ENCODE measurements at places on chromosomes 2 and 18. TPM values are rescaled to one million over a fixed set of nuclear protein-coding genes. Genes with fewer than 3 reads are reported as not detected.

TOGARAM2 gene
- total RNA-seq, result 9.6 TPM

NDC80 gene
- 79.3 TPM for total RNA-seq

FAP gene
- not detected for total RNA-seq

GALNT14 gene
- total RNA-seq, result 0.44 TPM

PPP1R1C gene
- total RNA-seq, result not detected

SRD5A2 gene
- total RNA-seq, result not detected

EGR4 gene
- total RNA-seq, result 0.34 TPM

GRHL1 gene
- 1.1 TPM for total RNA-seq

DNA sequence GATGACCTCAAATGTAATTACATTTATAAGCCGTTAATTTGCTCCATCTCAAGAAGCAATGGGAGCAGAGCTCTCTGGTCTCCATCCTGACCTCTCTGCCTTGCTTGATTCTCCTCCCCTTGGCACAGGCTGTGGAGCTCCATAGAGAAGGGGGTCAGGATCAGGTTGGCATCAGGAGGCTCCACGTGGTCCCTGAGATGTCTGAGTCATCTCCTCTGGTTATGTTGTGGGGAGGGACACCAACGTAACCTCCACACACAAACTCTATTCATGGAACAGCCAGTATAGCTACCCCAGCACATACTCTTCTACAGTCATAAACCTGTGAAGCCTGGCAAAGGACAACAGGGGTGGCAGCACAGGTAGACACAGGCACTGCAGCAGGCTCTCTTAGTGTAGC lies 29.0 kb downstream of the TRABD2A start:
- H3K4me3 ChIP-seq, result no peak overlapping the region
- DNase-seq, result no peak
- H3K4me1 ChIP-seq, result peaks cover 86% of the 10 kb centered on the region
- H3K36me3 ChIP-seq, result peaks cover 33% of the 10 kb centered on the region
- no peaks in the 10 kb centered on the region for H3K27me3 ChIP-seq

GRCh38 chr2:216031960-216032689 lies 18.8 kb upstream of the MREG start:
- no peak for DNase-seq
- H3K4me3 ChIP-seq, result peak overlapping the region; percentile 53
- H3K27ac ChIP-seq, result peak overlapping the region; percentile 92
- H3K27me3 ChIP-seq, result no peaks in the 10 kb centered on the region

DNA sequence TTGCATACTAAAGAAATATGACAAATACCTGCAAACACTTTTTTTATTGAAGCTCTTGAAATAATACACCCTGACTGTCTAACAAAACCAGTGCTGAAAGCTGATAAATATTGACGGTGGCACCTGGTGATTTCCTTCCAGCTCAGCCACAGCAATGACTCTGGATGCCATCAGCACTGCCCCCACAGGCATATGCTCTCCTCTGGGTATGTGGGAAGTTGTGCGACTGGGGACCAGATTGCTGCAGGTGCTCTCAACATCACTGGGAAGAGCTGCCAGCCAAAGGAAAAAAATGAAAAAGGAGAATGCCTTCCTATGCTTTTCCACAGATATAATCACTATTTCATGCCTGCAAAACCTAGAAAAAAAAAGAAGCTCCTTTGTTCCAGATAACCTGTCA lies 141.5 kb downstream of the PIGN start:
- H3K4me3 ChIP-seq, result no peak overlapping the region
- H3K4me1 ChIP-seq, result no peaks in the 10 kb centered on the region
- peaks cover 14% of the 10 kb centered on the region for H3K36me3 ChIP-seq
- H3K27ac ChIP-seq, result no peak overlapping the region
- no peak for DNase-seq

DNA sequence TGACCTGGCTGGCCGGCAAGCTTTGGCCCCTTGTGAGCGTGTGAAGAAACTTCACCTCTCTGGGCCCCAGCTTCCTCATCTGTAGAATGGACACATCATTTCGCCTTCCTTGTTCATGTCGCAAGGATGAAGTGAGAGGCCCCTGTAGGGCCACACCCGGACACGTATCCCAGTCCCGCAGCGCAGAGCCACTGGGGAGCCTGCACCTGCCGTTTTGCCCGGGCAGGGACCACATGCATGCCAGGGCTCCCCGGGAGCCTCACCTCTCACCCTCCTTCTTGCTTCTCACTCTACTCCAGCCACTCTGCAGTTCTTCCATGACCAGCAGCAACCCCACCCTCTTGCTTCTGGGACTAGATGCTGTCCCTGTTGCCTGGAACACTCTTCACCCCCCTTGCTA lies 77.5 kb downstream of the FAM168B start:
- H3K36me3 ChIP-seq, result no peaks in the 10 kb centered on the region
- peaks cover 8% of the 10 kb centered on the region for H3K27me3 ChIP-seq
- no peak for DNase-seq
- no peak overlapping the region for H3K27ac ChIP-seq
- no peak overlapping the region for H3K4me3 ChIP-seq

- no peak overlapping the region for H3K4me3 ChIP-seq
- no peaks in the 10 kb centered on the region for H3K27me3 ChIP-seq
- no peak for DNase-seq
- no peak overlapping the region for H3K27ac ChIP-seq
- H3K36me3 ChIP-seq, result peaks cover 10% of the 10 kb centered on the region
These were observed 183.6 kb downstream of the THADA start for GRCh38 chr2:43412114-43412753.

- no peaks in the 10 kb centered on the region for H3K36me3 ChIP-seq
- H3K4me1 ChIP-seq, result no peaks in the 10 kb centered on the region
- H3K4me3 ChIP-seq, result no peak overlapping the region
- no peak overlapping the region for H3K27ac ChIP-seq
These were observed 83.8 kb upstream of the ACVR2A start for GRCh38 chr2:147760984-147761383.

- DNase-seq, result no peak
- H3K27ac ChIP-seq, result no peak overlapping the region
- peaks cover 5% of the 10 kb centered on the region for H3K4me1 ChIP-seq
- H3K36me3 ChIP-seq, result no peaks in the 10 kb centered on the region
These were observed 183.0 kb downstream of the MREG start for GRCh38 chr2:215830304-215830703.

DNA sequence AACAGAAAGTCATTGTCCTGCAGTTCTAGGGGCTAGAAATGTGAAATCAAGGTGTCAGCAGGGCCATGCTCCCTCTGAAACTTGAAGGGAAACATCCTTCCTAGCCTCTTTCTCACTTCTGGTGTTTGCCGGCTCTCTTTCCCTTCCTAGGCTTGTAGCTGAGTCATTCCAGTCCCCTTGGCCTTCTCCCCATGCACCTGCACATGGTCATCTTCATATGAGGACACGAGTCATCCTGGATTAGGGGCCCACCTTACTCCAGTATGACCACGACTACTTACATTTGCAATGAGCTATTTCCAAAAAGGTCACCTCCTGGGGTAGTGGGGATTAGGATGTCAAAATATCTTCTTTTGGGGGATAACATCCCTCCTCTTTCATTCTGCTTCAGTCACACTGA lies 168.5 kb upstream of the CXCR4 start:
- H3K27ac ChIP-seq, result no peak overlapping the region
- H3K4me1 ChIP-seq, result peaks cover 36% of the 10 kb centered on the region
- no peak overlapping the region for H3K4me3 ChIP-seq

GRCh38 chr2:26401739-26402541 lies at the start of gene DRC1:
Gene DRC1, plus strand, starts transcription at chr2:26401920. Its CDS starts 70 bp downstream, at chr2:26401990.
- H3K4me1 ChIP-seq, result peaks cover 4% of the 10 kb centered on the region
- H3K36me3 ChIP-seq, result no peaks in the 10 kb centered on the region
- DNase-seq, result peak; percentile 48
- H3K27me3 ChIP-seq, result peaks cover 9% of the 10 kb centered on the region

Data from activated CD4-positive, alpha-beta memory T cell treated with anti-CD3 and anti-CD28 coated beads for 36 hours (primary cell).